ENCODE measurements at places on chromosomes 3 and 15.

DNA sequence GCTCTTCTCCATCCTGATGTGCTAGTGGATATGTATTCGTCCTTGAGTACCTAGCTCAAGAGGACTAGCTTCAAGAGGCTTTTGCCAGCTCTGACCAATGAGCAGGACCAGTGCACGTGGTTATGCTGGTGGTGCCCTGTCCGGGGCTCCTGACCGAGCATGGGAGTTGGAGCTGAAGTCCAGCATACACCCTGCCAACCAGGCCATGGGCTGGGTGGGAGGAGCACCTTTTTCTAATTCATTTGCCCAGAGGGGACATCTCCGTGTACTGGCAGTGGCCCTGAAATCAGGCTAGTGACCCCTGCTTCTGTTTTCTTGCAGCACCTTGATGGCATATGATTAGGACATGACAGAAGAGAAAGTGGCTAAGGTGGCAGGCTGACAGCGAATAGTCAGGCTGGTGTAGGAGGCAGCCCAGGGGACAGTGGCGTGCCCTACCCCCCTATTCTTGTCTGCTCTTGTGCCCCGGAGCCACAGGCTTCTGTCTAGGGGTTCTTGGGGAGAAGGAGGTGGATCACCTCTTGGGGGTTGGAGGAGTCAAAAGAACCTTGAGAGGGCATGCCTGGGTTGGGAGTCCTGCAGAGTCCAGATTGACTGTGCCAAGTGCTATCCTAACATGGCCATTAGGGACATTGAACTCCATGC lies 16.5 kb downstream of the PODXL2 start:
- DNase-seq: no peak

GRCh38 chr3:78139166-78139565 lies 1099.3 kb downstream of the ROBO2 start:
- DNase-seq: no peak

- no peak for DNase-seq
Observed at GRCh38 chr3:51716805-51717204, 9.9 kb downstream of the GRM2 start.

- no peak for DNase-seq
Observed at GRCh38 chr15:91426412-91426811, 326.4 kb downstream of the SV2B start.

GRCh38 chr3:52715714-52716305 lies 9.9 kb downstream of the SPCS1 start:
- DNase-seq: no peak

DNA sequence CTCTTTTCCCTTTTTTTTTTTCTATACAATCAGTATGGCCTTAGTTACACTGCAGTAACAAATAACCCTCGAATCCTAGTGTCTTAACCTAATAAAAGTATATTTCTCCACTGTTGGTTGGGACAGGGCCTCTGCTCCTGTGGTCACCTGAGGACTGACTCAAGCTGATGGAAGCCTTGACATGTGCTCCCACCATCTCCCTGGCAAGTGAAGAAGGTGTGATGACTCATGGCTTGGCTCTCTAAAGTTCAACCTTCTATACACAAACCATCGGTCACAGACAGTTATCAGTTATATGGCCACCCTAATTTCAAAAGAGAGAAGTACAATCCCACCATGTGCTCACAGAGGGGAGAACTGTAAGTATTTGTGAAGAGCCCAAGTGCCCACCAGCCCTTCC lies 65.8 kb upstream of the CACNA2D3 start:
- no peak for DNase-seq

DNA sequence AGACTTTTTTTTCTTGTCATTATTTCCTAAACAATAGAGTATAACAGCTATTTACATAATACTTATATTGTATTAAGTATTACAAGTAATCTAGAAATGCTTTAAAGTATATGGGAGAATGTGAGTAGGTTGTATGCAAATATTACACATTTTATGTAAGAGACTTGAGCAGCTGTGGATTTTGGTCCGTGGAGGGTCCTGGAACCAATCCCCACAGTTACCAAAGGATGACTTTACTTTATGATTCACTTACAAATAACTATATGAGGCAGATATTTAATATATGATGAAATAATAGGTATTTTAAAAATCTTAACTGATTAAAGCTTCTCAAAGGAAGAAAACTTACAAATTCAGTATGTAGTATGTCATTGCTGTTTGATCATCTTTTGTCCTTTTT lies 56.3 kb downstream of the PPP2R3A start:
- no peak for DNase-seq

GRCh38 chr15:95857124-95857757 lies 473.3 kb upstream of the NR2F2 start:
- DNase-seq: no peak

DNA sequence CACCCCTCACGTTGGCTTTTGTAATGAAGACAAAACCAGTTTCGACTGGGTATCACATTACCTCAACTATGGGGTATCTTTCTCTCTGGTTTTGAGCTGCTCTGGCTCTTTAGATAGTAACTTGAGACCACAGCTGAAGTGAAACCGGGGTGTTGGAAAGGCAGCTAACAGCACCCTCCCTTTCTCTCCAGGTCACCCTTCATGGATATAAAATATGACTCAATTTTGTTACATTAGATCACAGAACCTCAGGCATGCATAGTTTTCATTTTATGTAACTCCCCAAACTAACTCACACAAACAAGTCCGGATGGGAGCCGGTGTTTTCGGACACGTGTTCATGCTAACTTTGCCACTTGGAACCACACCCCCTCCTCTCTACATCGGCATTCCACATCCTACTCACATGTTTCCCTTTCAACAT lies 90.7 kb downstream of the NR2F2 start:
- DNase-seq: no peak

- DNase-seq: no peak
Observed at GRCh38 chr3:87033205-87033604, 42.3 kb upstream of the VGLL3 start.

DNA sequence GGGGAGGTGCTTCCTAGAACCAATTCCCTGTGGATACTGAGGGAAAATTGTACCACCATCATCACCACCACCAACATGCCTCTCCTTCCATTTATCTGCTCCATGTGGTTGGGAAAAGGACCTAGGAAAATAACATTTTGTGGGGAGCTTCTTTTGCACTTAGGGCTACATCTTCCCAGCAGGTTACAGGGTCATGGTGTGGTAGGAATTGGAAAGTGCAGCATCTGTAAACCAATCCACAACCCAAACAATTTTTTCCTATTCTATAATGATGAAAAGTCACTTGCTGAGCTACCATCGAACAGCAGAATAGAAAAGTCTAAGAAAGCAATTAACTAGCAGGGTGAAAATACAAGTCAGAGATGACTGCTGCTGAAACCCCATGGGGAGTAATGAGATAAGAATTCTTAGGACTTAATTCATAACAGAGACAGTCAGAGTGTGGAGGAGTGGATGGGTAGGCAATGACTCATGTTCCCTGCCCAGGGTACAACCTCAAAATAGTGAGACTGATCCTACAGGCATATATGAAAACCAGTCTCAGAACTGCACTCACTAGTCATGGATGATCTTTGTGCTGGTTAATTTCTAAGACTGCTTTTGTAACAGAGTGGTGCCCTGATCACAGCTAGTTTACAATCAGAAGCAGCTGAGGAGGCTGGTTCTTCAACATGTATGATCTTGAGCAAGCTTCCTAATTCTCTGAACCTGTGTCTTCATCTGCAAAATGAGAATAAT lies 38.1 kb upstream of the LEKR1 start:
- DNase-seq: no peak

DNA sequence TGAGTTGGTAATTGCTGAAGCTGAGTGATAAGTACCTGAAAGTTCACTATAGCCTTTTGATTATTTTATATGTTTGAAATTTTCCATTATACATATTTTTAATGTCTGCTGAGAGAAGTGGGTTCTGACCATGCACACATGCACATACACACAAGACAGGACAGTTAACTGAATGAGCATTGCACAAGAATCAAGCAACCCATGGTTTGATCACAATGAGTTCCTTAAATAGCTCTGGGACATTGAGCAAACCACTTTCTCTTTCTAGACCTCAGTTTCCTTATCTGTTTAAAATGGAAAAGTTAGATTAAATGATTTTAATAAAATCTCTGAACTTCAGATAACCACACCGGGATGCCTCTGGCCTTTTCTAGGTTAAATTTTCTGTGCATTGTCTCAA lies 26.7 kb downstream of the SNTN start:
- DNase-seq: no peak

DNA sequence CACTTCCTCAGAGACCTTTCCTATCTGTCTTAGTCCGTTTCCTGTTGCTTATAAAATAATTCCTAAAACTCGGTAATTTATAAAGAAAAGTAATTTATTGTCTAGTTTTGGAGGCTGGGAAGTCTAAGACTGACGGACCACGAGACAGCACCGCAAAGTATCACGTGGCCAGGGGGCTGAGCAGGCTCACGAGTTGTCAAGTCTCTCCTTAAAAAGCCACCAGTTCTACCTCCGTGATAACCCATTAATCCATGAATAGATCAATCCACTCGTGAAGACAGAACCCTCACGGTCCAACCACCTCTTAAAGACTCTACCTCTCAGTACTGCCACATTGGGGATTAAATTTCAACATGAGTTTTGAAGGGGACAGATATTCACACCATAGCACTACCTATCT lies 821 bp downstream of the LINS1 start:
- DNase-seq: no peak

- DNase-seq: peak; percentile 23
Observed at GRCh38 chr3:161221806-161222600, 892 bp downstream of the NMD3 start.

DNA sequence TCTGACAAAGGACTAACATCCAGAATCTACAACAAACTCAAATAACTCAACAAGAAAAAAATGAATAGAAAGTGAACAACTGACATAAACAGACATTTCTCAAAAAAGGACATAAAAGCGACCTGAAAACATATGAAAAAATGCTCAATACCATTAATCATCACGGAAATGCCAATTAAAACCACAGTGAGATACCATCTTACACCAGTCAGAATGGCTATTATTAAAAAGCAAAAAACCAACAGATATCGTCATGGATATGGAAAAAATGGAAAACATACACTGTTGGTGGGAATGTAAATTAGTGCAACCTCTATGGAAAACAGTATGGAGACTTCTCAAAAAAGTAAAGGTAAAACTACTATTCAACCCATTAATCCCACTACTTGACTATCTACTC lies 53.3 kb downstream of the ZNF385D start:
- no peak for DNase-seq

- DNase-seq: no peak
Observed at GRCh38 chr15:79881668-79882067, 15.1 kb downstream of the MTHFS start.

DNA sequence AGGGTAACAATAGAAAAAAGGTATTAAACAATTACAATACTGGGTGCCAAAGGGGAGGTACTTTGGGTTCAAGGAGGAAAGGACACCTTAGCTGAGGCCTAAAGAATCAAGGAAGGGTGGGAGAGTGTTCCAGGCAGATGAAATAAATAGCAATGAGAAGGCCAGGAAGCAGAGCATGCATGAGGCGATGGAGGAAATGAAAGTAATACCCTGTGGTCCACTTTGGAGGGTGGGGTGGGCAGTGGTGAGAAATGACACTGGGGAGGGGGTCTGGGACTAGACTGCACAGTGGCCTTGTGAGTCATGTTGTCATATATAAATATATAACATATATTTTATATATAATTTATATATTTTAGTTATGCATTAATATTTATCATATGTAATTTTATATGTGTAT lies 55.9 kb downstream of the BHLHE40 start:
- DNase-seq: no peak

- DNase-seq: peak; percentile 26
Observed at GRCh38 chr15:99486371-99487336, 79.1 kb upstream of the MEF2A start.

- DNase-seq: no peak
Observed at GRCh38 chr15:59531066-59531675, 80.4 kb upstream of the GCNT3 start.

- DNase-seq: no peak
Observed at GRCh38 chr3:32048487-32049182, 57.8 kb upstream of the GPD1L start.

- DNase-seq: no peak
Observed at GRCh38 chr3:66497985-66498671, 2.7 kb downstream of the LRIG1 start.

All from NCI-H1436 (cell line).